GM23248 (cell line): ENCODE measurements at places on chromosomes 7 and 10. TPM values are rescaled to one million over a fixed set of nuclear protein-coding genes. Genes with fewer than 3 reads are reported as not detected.
A peak's percentile ranks its signal among the peaks of the same experiment; 100 is the strongest.

ACSM6 gene
- polyA plus RNA-seq = 0.08 TPM in 1 of 2 replicates, not detected in the other

- H3K4me1 ChIP-seq = peaks cover 28% of the 10 kb centered on the region
- peak; percentile 87 for DNase-seq
- H3K36me3 ChIP-seq = no peaks in the 10 kb centered on the region
- H3K27ac ChIP-seq = peak overlapping the region; percentile 97
- no peaks in the 10 kb centered on the region for H3K27me3 ChIP-seq
These were observed 1.4 kb upstream of the SLC25A28 start for GRCh38 chr10:99621454-99622251.

DNA sequence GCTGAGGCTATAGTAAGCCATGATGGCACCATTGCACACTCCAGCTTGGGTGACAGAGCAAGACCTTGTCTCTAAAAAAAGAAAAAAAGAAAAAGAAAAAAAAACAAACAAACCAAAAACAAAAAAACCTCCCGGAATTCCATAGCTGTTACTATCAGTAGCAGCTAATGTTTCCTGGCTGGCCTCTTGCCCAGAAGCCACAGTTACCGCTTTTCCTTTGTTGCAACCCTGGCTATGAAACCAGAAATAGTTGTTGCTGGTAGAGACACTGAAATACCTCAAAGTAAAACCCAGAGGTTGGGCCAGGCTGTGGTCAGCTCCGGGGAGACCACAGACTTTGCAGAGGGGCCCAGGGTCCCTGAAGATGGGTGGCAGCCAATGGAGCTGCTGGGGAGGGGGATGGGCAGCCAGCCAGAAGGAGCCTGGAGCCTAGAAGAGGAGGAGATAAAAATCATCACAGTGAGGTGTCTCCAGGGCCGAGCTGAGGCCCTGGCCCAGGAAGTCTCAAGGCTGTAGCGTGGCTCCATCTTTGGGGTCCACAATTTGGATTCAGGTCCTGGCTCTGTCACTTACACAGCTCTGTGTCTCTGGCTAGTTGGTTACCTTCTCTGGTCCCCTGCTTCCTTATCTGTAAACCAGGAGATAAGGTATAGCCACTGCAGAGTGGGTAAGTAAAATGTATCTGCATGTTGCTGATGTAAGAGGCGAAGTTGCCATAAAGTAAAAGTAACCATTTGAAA is 3.4 kb upstream of the CHST12 start:
- peak overlapping the region; percentile 93 for H3K27ac ChIP-seq
- H3K27me3 ChIP-seq = no peaks in the 10 kb centered on the region
- H3K36me3 ChIP-seq = no peaks in the 10 kb centered on the region
- H3K4me1 ChIP-seq = peaks cover 15% of the 10 kb centered on the region

DNA sequence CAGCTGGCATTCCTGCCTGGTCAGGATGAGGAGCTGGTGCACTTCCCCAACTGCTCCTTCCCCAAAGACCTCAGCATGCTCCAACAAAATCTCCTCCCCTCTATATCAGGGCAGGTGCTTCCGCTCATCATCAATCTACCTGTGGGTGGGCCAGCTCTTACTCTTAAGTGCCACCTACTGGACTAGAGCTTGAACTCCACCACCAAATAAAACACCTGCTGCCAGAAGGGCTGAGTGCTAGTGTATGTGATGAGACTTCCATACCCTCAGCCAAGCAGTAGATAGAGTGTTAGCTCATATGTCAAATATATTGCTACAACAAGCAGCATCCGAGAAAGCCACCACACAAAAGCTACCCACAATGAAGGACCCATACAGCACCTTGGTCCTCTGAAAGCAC is 264.3 kb downstream of the RNLS start:
- H3K27me3 ChIP-seq = no peaks in the 10 kb centered on the region
- DNase-seq = peak; percentile 2
- H3K4me3 ChIP-seq = no peak overlapping the region
- no peaks in the 10 kb centered on the region for H3K36me3 ChIP-seq
- no peak overlapping the region for H3K27ac ChIP-seq
- no peaks in the 10 kb centered on the region for H3K4me1 ChIP-seq

- H3K27ac ChIP-seq = peak overlapping the region; percentile 97
- DNase-seq = peak; percentile 51
- peaks cover 21% of the 10 kb centered on the region for H3K4me1 ChIP-seq
- H3K36me3 ChIP-seq = peaks cover 13% of the 10 kb centered on the region; the same call in 1 of the 2 replicates
- H3K4me3 ChIP-seq = peak overlapping the region; percentile 91
These were observed 982 bp downstream of the IDI1 start for GRCh38 chr10:1047937-1048336.

- no peak for DNase-seq
- H3K4me1 ChIP-seq = peaks cover 21% of the 10 kb centered on the region
- H3K4me3 ChIP-seq = no peak overlapping the region
These were observed 125.2 kb downstream of the MAD1L1 start for GRCh38 chr7:2107386-2108070.

DNA sequence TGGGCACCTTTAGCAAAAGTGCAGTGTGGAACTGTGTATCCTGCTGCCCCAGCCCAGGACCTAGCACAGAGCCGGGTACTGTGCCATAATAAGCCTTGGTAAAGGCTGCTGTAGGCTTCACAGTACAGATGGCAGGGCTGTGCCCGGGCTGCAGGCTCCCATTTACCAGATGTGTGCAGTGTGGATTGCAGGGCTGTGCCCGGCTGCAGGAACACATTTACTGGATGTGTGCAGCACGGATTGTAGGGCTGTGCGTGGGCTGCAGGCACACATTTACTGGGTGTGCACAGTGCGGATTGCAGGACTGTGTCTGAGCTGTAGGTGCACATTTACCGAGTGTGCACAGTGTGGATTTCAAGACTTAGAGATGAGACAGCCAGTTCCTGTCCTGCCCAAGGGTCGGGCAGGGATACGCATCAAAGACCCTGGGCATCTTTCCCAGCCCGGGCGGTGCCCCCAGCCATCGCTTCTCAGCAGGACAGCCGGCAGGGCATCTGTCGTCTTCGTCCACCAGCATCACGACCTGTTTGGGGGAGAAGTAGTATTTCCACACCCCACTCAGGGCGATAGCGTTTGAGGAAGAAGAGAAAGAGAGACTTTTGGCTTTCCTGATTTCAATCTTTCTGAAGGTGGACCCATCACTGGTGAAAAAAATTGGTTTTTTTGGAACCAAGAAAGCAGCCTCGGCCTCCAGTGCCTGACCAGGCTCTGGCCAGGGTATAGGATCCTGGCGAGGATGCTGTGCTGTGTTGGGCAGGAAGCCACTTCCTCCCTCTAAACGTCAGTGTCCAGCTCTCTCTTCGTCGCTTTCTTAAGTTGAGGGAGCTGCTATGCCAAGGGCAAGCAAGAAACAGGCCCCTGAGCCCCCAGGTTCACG is 180.8 kb downstream of the CUX1 start:
- DNase-seq = no peak
- H3K4me3 ChIP-seq = no peak overlapping the region
- H3K27ac ChIP-seq = no peak overlapping the region
- H3K4me1 ChIP-seq = no peaks in the 10 kb centered on the region
- H3K27me3 ChIP-seq = no peaks in the 10 kb centered on the region

- no peak overlapping the region for H3K4me3 ChIP-seq
- H3K36me3 ChIP-seq = no peaks in the 10 kb centered on the region
- H3K27ac ChIP-seq = no peak overlapping the region
- H3K4me1 ChIP-seq = peaks cover 30% of the 10 kb centered on the region
- no peak for DNase-seq
These were observed 348.7 kb upstream of the ZMIZ1 start for GRCh38 chr10:78720091-78720490.

GRCh38 chr10:11387551-11388222 is 223.8 kb downstream of the USP6NL start:
- H3K27ac ChIP-seq = no peak overlapping the region
- H3K4me3 ChIP-seq = no peak overlapping the region
- H3K36me3 ChIP-seq = no peaks in the 10 kb centered on the region
- H3K4me1 ChIP-seq = no peaks in the 10 kb centered on the region

DNA sequence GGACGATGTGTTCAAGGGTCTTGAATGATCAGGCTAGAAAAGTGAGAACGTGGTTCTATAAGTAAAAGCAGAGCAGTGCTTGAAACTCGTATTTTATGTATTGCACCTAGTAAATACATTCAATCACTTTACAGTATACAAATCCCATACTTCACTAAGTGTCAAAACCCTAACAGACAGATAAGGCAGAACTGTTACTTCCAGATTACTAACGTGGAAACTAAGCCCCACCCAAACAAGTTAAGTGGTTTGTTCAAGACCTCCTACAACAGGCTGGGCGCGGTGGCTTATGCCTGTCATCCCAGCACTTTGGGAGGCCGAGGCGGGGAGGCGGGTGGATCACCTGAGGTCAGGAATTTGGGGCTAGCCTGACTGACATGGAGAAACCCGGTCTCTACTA is 9.2 kb upstream of the MYO1G start:
- no peak overlapping the region for H3K27ac ChIP-seq
- H3K36me3 ChIP-seq = peaks cover 21% of the 10 kb centered on the region
- H3K27me3 ChIP-seq = no peaks in the 10 kb centered on the region
- peaks cover 37% of the 10 kb centered on the region for H3K4me1 ChIP-seq
- DNase-seq = no peak
